ENCODE measurements at places on chromosomes 13 and 19. TPM values are rescaled to one million over a fixed set of nuclear protein-coding genes. Genes with fewer than 3 reads are reported as not detected.

LRG1 gene
- 26.4 TPM for total RNA-seq

ZNF66 gene
- 5.8 TPM for total RNA-seq

ONECUT3 gene
- total RNA-seq, result not detected

CD209 gene
- 11.7 TPM for total RNA-seq

- DNase-seq, result no peak
These were observed 109.5 kb upstream of the FNDC3A start for GRCh38 chr13:48866249-48866648.

IZUMO4 gene
- total RNA-seq, result 4.3 TPM

DNA sequence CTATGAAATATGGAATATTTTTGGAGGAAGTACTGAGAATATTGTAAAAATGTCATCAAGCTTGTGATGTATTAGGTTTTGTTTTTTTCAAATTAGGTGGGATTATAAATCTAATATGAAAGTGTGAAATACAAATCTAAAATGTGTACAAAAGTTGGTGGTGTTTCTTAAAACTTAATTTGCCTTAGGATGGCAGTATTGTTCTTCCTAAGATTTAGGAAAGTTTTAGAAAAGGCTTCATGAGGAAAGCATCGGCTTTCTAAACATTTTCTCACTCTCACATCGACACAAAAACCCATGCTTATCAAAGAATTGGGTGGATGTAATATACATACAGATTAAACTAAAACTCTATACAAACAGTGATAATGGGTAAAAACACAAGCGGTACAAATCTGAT, 972.0 kb upstream of the PCDH20 start:
- DNase-seq, result peak; percentile 52

PLIN5 gene
- total RNA-seq, result 30.7 TPM

SPACA4 gene
- total RNA-seq, result not detected

KLK7 gene
- 1.0 TPM for total RNA-seq

RAVER1 gene
- 38.4 TPM for total RNA-seq

Data from kidney (tissue), 22 donors.